ENCODE measurements at places on chromosomes 5 and 9. TPM values are rescaled to one million over a fixed set of nuclear protein-coding genes. Genes with fewer than 3 reads are reported as not detected.

DNA sequence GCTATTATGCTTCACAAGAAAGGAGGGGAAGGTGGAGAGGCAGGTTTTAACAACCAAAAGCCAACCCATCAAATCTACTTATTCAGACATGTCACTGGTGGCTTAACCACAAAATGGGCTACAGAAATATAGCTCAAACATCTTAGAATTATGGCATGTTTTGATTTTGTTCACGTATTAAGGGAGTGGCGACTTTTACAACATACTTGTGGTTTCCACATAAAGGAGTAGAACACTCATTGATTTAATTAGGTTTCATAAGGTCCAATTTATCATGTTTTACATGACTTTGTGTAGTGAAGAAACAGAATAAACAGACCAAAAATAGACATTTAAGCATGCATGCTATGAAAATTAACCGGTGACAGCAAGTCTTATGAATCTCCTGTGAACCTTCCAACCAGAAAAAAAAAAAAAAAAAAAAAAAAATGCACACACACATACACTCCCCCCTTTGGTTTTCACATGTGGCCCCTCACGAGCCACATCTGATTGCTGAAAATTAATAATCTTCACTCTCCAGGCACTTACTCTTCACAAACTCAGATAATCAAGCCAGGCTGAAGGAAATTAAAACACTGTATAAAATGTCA is 5.4 kb downstream of the ZNF608 start:
- no peak for DNase-seq

- no peak for DNase-seq
These were observed 57.0 kb upstream of the LIFR start for GRCh38 chr5:38613490-38613889.

DNA sequence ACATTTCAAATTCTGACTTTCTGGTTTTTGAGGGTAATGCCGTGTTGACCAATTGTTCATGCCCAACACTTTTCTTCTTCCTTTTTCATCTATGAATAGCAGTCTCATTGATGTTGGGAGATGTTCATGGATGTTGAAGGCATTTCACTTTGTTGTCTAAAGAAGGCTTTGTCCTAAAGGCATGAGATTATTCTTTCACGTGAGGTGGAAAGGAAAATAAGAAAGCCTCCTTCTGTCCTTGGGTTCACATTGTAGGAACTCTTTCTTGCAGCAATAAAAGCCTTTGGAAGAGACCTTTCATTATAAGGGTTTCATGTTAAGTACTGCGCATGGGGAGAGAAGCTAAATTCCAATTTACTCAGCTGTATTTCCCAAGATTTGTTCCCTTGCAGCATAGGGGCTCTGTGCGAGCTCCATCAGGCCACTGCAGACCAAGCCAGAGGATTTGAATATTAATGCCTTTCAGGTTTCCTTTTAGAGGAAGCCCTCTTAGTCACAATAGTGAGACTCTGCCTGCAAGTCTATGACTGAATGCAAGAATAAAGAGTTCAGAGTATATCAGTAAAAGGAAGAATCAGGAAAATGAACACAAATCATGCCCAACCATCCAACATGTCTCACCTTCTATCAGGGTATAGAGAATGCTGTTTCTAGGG is 274.6 kb downstream of the TMEM38B start:
- DNase-seq, result no peak

The ZSWIM6 gene
- 17.7 TPM for total RNA-seq

The LTC4S gene
- 6.1 TPM for total RNA-seq

The TERT gene
- total RNA-seq, result not detected

Measured in sigmoid colon (tissue), 7 donors.